ENCODE measurements at places on chromosomes 3 and 15.
A peak's percentile ranks its signal among the peaks of the same experiment; 100 is the strongest.

- no peak for DNase-seq
Measured at GRCh38 chr3:63429905-63430304, 151.8 kb downstream of the SYNPR start.

GRCh38 chr15:80609512-80609946 is 85.6 kb upstream of the ABHD17C start:
- DNase-seq: no peak

GRCh38 chr15:47715856-47716445 is 1.4 kb upstream of the SEMA6D start:
- no peak for DNase-seq

GRCh38 chr3:42031808-42032480 is 59.2 kb upstream of the TRAK1 start:
- DNase-seq: no peak

DNA sequence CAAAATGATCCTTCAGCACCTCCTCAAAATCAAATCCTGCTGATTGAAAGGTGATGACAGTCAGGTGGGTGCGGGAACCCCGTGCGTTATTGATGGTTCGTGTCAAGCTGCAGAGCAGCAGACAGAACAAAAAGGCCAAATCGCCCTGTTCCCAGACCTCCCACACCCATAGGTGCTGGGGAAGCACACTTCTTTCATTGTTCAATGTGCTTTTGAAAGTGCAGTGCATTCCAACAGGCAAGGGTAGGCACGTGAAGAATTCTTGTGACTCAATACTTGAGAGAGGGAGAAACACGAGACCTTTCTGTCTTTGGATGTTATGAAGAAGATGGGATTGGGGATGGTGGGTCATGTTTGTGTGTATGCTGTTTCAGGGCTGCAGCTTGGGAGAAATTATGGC is 514.0 kb downstream of the MCTP2 start:
- DNase-seq: no peak

DNA sequence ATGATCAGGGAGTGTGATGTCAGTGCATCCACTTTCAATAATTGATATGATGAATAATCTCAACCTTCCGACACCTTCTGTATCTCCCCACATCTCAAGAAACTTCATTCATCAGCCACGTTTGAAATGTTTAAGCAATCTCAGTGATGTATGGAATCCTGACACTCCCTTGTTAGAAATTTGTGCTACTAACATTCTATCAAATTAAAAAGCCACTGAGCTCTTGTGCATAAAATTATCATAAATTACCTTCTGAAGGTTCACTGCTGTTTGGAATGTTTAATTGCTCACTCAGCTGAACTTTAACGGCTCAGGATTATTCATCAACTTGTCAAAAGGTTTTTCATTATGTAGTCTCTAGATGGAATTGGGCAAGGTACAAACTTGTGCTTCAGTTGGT is 108.4 kb upstream of the DPH6 start:
- DNase-seq: no peak

DNA sequence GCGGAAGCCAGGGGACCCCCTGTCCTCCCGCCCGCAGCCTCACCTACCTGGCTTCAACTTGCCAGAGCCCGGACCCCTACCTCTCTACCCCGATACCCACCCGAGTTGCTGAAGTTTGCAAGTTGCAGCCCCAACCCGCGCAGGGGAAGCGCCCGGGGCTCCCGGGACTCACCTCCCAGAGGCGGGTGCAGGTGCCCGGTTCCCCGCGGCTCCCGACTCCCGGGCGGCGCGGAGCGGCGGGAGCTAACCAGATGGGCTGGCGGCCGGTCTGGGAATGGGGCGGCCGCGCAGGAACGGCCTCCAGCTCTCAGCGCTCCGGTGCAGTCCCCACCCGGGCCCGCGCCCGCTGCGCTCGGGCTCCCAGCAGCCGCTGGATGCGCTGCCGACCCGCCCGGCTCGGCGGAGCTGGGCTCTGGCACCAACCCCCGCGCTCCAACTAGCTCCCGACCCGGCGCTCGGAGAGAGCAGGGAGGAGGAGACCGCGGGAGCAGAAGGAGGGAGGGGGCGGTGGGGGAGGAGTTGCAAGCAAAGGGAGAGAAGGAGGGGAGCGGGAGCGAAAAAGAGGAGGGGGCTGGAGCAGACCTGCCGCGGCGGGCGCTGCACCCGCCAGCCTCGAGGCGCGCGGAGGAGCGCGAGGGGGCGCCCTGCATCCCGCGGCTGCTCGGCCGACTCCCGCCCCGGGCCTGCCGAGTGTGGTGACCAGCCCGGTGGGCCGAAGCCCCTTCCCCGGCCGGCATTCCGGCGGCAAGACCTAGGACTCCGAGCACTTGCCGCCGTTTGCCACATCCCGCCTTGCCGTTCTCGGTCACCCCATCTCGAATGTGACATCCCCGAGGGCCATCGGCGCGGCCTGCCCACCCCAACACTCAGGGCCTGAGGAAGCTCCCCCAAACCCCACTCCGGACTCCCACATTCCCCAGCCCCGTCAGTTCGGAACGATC is at the start of gene SEMA5B:
Gene SEMA5B, minus strand, starts transcription at position 472 of the 941 bp plus-strand sequence. CDS start 66,500 bp downstream, outside the sequence.
- DNase-seq: no peak

DNA sequence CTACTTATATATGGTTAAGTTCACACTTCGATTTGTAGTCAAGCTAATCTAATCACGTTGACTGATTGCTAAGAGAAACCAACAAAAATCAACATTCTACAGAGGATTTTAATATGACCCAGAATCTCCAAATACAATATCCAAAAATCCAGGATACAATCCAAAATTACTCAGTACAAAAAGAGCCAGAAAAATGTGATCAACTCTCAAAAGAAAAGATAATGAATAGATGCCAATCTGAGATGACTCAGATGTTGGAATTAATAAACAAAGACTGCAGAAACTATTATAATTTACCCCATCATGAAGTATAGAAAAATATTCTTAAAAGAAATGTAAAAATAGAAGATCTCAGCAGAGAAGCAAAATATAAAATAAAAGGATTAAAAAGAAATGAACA is 22.3 kb downstream of the HACL1 start:
- DNase-seq: no peak

DNA sequence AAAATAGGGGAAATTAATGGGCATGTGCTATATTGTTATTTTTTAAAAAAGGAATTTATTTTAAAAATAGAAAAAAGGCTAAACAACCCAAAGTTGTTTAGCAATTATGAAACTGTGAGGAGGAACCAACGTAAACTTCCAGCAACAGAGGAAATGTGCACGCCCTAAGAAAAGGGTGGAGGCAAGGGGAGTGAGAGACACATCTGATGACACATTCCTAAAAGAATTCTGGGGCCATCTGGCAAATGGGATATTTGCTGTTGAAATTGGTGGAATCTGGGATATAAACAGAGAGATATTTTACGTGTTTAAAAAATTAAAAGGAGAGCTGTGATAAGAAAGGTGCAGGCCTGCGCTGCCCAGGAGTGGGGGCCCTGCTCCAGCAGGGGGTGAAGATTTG is 50.8 kb upstream of the MUC13 start:
- no peak for DNase-seq

DNA sequence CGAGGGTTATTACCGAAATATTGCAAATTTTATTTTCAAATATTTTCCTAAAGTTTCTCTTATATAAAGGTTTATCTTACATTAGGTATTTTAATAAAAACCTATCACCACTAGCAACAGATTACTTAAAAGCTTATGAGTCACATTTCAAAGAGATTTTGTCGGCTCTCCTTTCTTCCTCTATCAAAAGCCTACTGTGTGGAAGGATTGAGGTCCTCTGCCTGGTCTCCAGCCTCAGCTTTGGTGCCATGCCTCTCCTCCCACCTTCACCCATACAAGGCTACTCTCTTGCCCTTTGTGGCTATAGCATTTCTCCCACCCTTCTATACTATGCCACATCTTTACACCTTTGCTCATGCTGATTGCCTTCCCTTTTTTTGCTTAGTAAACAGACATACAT is 199.3 kb downstream of the TNIK start:
- DNase-seq: no peak

DNA sequence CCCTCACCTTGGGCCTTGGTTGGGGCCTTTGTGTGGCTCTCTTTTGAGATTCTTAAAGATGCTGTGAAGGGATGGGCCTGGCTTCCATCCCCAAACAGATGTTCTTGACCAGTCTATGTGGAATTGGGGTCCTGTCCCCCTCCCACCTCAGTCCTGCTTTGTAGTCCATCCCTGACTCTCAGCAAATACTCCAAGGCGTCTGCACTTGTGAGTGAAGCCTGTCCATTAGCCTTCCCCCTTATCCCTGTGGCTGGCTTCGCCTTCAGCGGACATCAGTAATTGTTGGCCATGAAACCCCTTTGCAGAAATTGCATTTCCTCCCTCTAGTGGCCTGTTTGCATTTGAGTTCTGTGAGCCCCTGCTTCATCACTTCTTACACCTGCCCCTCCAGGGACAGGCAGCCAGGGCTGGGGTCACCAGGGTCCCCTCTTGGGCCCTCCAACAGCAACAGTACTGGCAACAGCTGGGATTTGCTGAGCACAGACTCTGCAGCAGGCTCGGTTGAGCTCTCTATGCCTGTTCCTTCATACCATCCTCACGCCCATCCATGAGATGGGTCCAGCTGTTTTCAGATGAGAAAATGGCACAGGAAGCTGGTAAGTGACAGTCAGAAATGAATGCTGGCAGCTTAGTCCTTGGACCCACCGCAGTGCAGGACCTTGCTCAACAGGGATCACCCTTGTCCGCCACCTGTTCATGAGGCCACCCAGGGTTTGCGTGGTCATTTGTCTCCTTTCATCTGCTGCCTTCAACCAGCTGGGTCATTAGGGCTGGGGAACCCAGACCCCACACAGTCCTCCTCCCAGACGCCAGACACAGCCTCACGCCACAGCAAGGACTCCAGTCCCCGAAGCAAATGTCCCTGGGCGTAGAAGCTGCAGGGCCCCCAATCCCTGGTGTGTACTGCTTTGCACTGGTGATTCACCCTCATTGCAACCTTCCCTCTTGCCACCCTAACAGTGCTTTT is 8.9 kb upstream of the LRRK1 start:
- DNase-seq: no peak

DNA sequence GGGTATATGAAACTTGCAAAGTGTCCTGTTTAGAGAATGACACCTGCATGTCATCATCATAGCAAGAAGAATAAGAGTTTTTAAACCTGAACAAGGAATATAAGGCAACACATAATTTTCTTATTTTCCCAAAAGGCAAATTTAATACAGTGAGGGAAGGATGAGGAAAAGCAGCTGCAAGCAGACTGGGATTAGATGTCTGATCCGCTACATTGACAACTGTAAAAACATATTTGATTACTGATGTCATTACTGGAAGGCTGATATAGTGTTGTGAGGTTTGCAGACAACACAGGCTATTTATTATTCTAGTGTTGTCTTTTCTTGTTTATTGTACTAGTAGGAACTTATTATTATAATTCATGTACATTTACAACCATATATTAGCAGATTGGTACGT is 528.7 kb downstream of the ZIC1 start:
- DNase-seq: no peak

GRCh38 chr3:142088522-142088921 is 60.8 kb downstream of the TFDP2 start:
- DNase-seq: no peak

GRCh38 chr3:107822308-107822707 is 268.5 kb downstream of the CD47 start:
- no peak for DNase-seq

DNA sequence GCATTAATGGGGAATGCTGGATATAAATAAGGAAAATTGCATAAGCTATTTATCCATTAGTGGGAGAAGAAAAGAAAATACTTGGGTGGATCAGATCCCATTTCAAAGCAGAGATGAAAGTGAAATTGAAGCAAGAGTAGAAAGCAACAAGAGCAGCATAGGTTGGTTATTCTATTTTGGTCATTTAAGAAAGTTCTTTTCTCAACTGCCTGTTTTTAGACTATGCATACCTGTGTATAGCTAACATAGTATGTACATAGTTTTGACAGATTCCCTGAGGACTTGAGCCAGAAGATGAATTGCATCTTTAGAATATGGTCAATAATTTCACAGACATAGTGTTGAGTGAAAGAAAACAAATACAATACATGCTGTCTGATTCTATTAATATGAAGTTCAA is 29.0 kb upstream of the DENND4A start:
- no peak for DNase-seq

DNA sequence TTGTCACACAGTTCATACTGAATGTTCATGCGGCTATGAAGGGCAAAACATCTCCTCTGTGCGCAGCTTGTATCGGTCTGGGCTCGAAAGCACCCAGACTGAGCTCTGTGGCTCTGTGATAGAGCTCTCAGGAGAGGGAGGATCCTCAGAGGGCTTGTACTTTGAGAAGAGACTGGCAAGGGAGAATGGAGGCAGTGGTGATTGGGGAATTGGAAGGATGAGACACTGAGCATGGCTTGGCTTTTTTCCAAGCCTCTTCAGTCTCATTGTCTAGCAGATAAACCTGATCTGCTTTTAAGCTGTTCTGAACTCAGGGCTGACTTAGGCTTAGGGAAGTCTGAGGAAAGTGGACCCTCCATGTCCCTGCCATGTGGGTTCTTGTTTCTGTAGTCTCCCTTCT is 43.0 kb downstream of the RAD54L2 start:
- no peak for DNase-seq

- peak; percentile 39 for DNase-seq
Measured at GRCh38 chr3:41424543-41425300, 225.4 kb downstream of the CTNNB1 start.

DNA sequence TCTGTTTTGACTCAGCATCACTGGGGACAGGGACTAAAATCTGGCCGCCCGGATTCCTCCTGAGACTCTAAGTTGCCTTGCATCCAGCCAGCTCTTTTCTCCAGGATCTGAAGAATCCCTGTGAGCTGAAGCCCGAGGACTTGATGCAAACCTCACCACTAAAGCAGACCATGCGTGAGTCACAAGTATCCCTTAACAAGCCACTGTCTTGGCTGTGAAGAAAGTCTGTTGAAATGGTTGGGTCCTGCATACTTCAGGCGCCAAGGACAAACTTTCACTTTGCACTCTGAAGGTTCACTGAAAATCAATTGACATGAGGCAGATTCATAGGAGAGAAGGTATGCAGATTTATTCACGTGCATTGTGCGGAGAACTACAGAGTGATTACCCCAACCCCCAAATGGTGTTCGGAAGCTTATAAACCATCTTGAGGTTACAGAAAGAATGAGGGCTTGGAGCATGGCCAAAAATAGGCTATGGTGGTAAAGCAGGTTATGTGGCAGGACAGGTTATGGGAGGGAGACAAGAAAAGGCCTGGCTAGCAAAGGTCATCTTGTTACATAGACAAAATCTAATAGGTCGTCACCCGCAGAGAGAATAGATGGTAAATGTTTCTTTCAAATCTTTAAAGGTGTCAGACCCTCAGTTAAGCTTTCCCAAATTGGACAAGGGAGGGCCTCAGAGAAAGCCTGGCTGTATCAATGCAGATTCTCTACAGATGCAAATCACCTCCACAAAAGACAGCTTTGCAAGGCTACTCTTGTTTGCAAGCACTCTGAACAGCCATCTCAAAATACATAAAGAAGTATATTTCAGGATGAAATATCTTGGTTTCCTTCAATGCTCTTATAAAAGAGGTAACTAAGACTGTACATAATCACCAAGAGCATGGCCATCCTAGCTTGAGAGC is 126.3 kb upstream of the PLAAT1 start:
- no peak for DNase-seq

GRCh38 chr3:174937478-174937877 is 78.3 kb downstream of the NAALADL2 start:
- no peak for DNase-seq
